IMR-90 (cell line): ENCODE measurements at places on chromosomes 12 and 14. TPM values are rescaled to one million over a fixed set of nuclear protein-coding genes. Genes with fewer than 3 reads are reported as not detected.
A peak's percentile ranks its signal among the peaks of the same experiment; 100 is the strongest.

- H3K36me3 ChIP-seq, result no peaks in the 10 kb centered on the region
- H3K4me1 ChIP-seq, result peaks cover 13% of the 10 kb centered on the region
These were observed 14.8 kb upstream of the CALM1 start for GRCh38 chr14:90381999-90382451.

E2F7 gene
- 8.1 and 10.3 TPM in 2 replicates for total RNA-seq

- DNase-seq, result peak; percentile 99
- no peaks in the 10 kb centered on the region for H3K36me3 ChIP-seq
- no peak overlapping the region for H3K4me3 ChIP-seq
- peaks cover 23% of the 10 kb centered on the region for H3K4me1 ChIP-seq
These were observed 6.8 kb upstream of the CHD4 start for GRCh38 chr12:6613776-6614512.

DNA sequence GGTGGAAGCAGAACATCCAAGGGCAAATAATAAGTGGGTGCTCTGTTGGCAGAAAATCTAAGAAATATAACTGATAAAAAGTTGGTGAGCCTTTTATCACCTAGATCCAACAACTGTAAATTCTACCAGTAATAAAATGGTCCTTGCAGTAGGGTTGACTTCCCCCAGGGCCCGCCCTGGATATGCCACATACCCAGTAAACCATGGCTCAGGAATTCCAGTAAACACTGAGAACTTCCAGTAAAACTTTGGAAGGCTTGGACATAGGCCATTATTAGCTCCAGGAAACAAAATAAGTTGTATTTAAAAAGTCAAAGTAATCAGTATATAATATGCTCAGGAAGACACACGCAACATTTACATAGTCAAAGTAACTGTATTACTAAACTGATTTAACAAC, 402.2 kb downstream of the BCAT1 start:
- DNase-seq, result no peak
- no peaks in the 10 kb centered on the region for H3K27me3 ChIP-seq
- no peak overlapping the region for H3K27ac ChIP-seq
- H3K4me3 ChIP-seq, result no peak overlapping the region
- H3K4me1 ChIP-seq, result peaks cover 1% of the 10 kb centered on the region

GLIPR1L1 gene
- not detected in 2 replicates for total RNA-seq

DNA sequence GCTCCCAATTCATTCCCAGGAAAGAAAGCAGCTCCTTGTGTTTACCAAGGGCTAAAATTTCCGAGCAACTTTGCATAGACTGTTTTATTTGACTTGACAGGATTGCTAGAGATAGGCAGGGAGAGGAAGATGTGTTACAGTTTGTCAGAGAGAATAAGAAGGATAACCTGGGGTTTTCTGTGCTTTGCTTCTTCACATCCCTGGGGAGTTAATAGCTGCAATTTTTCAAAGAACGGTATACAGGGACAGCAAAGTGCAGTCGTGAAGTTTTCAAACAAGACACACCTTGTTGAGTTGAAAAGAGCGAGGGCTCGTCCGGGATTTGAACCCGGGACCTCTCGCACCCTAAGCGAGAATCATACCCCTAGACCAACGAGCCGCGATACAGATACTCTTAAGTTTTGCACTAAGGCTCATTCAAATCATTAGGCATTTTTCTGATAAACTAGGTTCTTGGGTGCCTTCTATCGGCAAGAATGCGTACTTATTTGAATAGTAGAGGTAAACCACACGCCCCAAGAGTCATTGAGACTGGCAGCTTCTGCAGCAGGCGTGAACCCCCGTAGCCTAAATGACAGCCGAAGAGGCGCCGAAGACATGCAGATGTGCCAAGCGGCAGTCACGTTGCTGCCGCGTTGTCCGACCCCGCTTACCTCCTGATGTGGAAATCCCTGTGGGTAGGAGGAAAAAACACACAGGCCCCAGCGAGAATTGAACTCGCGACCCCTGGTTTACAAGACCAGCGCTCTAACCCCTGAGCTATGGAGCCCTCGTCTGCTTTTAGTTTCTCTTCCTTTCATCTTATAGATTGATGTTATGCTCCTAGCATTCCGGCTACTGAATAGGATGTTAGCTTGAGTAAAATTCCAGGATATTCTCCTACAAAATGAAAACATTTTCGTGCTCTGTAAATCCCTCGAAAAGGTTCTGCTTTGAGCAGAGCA, 22.2 kb upstream of the RNASE12 start:
- H3K4me1 ChIP-seq, result no peaks in the 10 kb centered on the region
- no peak overlapping the region for H3K27ac ChIP-seq
- DNase-seq, result peak; percentile 99
- no peaks in the 10 kb centered on the region for H3K27me3 ChIP-seq
- no peaks in the 10 kb centered on the region for H3K36me3 ChIP-seq

GRCh38 chr12:27282754-27283153, 38.7 kb downstream of the STK38L start:
- no peak overlapping the region for H3K27ac ChIP-seq
- peaks cover 1% of the 10 kb centered on the region; the same call in 1 of the 2 replicates for H3K36me3 ChIP-seq
- DNase-seq, result no peak
- H3K27me3 ChIP-seq, result no peaks in the 10 kb centered on the region
- no peak overlapping the region for H3K4me3 ChIP-seq
- H3K4me1 ChIP-seq, result peaks cover 5% of the 10 kb centered on the region

- no peak overlapping the region for H3K27ac ChIP-seq
- no peaks in the 10 kb centered on the region for H3K27me3 ChIP-seq
- H3K4me3 ChIP-seq, result no peak overlapping the region
- H3K4me1 ChIP-seq, result no peaks in the 10 kb centered on the region
- H3K36me3 ChIP-seq, result no peaks in the 10 kb centered on the region
These were observed 110.3 kb downstream of the ADGRD1 start for GRCh38 chr12:131063960-131064359.

AP5M1 gene
- total RNA-seq, result 28.3 TPM in 2 replicates

PMCH gene
- total RNA-seq, result not detected in 2 replicates

DNA sequence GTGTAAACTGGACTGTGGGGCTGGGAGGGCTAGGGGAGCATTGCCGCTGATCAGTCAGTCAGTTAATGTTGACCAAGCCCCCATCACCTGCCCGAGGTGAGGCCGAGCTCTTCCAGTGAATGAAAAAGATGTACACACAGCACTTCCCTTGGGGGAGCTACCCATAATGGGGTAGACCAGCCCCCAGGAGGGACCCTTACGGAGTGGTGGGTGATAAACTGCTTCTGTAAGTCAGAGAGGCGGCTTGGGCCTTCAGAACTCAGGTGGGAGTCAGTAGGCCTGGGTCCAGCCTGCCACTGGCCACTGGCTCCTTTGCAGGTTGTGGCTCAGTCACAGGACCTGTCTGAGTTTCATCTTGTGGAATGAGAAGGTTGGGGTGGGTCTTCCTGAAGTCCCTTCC, 43.5 kb downstream of the TSPAN9 start:
- H3K27me3 ChIP-seq, result no peaks in the 10 kb centered on the region
- H3K27ac ChIP-seq, result no peak overlapping the region
- H3K36me3 ChIP-seq, result no peaks in the 10 kb centered on the region
- no peak for DNase-seq
- H3K4me1 ChIP-seq, result peaks cover 31% of the 10 kb centered on the region
- no peak overlapping the region for H3K4me3 ChIP-seq

IL22 gene
- total RNA-seq, result not detected in 2 replicates

DNA sequence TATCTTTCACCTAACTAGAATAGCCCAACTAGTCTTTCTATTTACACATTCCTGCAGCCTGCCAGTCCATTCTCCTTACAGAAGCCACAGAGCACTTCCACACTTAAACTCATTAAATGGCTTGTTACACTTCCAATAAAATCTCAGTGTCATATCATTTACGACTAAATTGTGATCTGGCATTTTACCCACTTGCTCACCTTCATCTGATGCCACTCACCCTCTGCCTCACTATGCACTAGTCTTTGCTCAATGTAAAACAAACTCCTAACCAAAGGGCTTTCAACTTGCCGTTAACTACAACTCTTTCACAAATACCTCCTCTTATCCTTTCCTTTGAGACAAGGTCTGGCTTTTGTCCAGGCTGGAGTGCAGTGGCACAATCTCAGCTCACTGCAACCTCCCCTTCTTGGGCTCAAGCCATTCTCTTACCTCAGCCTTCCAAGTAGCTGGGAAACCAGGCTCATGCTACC, 24.1 kb downstream of the YAF2 start:
- peak; percentile 55 for DNase-seq
- H3K4me1 ChIP-seq, result peaks cover 3% of the 10 kb centered on the region
- H3K27me3 ChIP-seq, result no peaks in the 10 kb centered on the region
- H3K4me3 ChIP-seq, result no peak overlapping the region

C1QL4 gene
- total RNA-seq, result 0.18 and 0.28 TPM in 2 replicates

- peak overlapping the region; percentile 83 for H3K27ac ChIP-seq
- peaks cover 18% of the 10 kb centered on the region for H3K4me1 ChIP-seq
- H3K27me3 ChIP-seq, result no peaks in the 10 kb centered on the region
- no peaks in the 10 kb centered on the region for H3K36me3 ChIP-seq
- peak; percentile 83 for DNase-seq
These were observed 6.9 kb downstream of the CFAP251 start for GRCh38 chr12:121925358-121925695.

DNA sequence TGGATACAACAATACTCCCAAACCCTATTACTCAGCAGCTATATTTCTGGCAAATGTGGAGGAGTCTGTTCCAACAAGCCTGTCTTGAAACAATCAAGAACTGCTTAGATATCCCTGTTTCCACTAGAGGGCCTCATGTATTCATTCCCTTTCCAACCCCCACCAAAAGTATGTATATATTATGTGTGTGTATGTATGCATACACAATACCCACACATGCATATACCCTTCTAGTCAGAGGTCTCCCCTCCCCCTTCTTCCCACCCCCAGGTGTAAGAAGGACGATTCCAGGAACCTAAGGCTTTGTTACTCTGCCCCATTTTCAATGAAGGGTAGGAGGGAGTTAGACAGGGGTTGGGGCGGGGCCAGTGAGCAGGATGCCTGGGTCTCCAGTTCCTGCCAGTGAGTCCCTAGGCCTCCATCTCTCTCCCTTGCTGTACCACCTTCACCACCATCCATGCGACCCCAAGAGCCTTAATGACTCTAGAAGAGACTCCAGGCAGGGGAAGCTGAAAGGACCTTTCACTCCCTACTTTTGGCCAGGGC, at the start of gene DGKA:
Gene DGKA, plus strand, starts transcription at position 392 of the 546 bp plus-strand sequence. CDS start 5,342 bp downstream, outside the sequence.
- H3K4me3 ChIP-seq, result peak within 1 kb of the TSS; percentile 78
- H3K36me3 ChIP-seq, result no peaks in the 10 kb centered on the region
- H3K27me3 ChIP-seq, result no peaks in the 10 kb centered on the region
- DNase-seq, result peak; percentile 85
- peak within 1 kb of the TSS; percentile 84 for H3K27ac ChIP-seq

DNA sequence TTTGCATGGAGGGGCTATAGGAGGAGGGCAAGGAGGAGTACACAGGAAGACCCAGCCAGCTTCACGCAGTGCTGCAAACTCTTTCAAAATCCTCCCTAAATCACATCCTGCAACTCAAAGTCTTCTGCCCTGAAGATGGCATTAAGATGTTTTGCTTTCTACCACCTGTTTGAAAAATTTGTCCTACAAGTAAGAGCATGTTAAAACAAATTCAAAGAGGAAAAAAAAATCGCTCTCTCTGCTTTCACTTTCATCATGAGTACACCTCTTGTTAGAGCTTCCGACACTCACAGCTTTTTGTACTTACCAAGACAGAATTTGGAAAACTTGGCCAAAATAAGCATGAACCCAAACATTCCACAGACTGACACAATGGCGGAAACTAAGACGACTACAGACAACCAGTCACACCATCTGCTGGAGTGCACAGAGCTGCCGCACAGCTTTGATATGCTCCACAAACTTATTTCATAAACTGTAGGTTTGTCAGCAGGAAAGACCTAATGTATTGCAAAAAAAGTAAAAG, 21.3 kb downstream of the GCH1 start:
- no peaks in the 10 kb centered on the region; the same call in 1 of the 2 replicates for H3K27me3 ChIP-seq
- H3K4me1 ChIP-seq, result no peaks in the 10 kb centered on the region
- H3K4me3 ChIP-seq, result peak overlapping the region; percentile 48
- no peaks in the 10 kb centered on the region for H3K36me3 ChIP-seq
- peak; percentile 46 for DNase-seq

MDM1 gene
- total RNA-seq, result 5.6 and 7.8 TPM in 2 replicates

- no peaks in the 10 kb centered on the region for H3K36me3 ChIP-seq
- no peak overlapping the region for H3K4me3 ChIP-seq
- no peaks in the 10 kb centered on the region for H3K4me1 ChIP-seq
- H3K27ac ChIP-seq, result no peak overlapping the region
These were observed 38.0 kb upstream of the RAP1B start for GRCh38 chr12:68572661-68573060.
